ENCODE measurements at places on chromosomes 7 and 10. TPM values are rescaled to one million over a fixed set of nuclear protein-coding genes. Genes with fewer than 3 reads are reported as not detected.

STRIP2 gene
- total RNA-seq: 1.5 TPM

CLDN4 gene
- 0.16 TPM for total RNA-seq

CCT6A gene
- 72.1 TPM for total RNA-seq

ANKRD22 gene
- 0.16 TPM for total RNA-seq

GATAD1 gene
- 30.2 TPM for total RNA-seq

IGFBP3 gene
- total RNA-seq: 38.9 TPM

CYP2C19 gene
- total RNA-seq: not detected

MMRN2 gene
- total RNA-seq: 1.6 TPM

COPG2 gene
- total RNA-seq: 64.6 TPM

ADCY1 gene
- total RNA-seq: 0.81 TPM

POT1 gene
- 26.5 TPM for total RNA-seq

NKX2-3 gene
- total RNA-seq: not detected

LIPK gene
- not detected for total RNA-seq

FBXL13 gene
- 0.73 TPM for total RNA-seq

PLEKHS1 gene
- total RNA-seq: 0.24 TPM

FOXI2 gene
- not detected for total RNA-seq
